ENCODE measurements at places on chromosomes 2 and 18. TPM values are rescaled to one million over a fixed set of nuclear protein-coding genes. Genes with fewer than 3 reads are reported as not detected.

The NXPH2 gene
- polyA plus RNA-seq: 5.6 TPM

The ZNF385B gene
- polyA plus RNA-seq: 16.8 TPM

The PARD3B gene
- 37.4 TPM for polyA plus RNA-seq

The GPBAR1 gene
- polyA plus RNA-seq: 1.2 TPM

The REG3A gene
- not detected for polyA plus RNA-seq

The VWA3B gene
- polyA plus RNA-seq: 0.80 TPM
